ENCODE measurements at places on chromosomes 7 and 10.

DNA sequence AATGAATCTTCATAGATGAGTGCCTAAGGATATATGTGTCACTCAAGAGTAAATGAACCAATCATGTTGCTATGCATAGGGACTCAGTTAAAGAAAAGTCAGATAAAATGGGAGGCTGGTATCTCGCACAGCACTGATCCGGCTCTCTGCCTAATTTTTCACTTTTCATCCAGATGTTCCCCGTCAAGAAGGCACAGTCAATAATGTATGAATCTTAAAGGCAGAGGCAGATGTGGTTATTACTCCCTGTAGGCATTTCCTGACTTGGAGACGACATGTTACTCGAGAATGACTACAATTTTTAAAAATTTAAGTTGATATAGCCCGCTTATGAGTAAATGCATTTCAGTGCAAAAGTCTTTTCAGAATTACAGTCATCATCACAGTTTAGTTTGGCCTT lies 113.6 kb downstream of the TBXAS1 start:
- DNase-seq, result no peak

- DNase-seq, result no peak
Observed at GRCh38 chr7:3446786-3447185, 145.7 kb downstream of the SDK1 start.

DNA sequence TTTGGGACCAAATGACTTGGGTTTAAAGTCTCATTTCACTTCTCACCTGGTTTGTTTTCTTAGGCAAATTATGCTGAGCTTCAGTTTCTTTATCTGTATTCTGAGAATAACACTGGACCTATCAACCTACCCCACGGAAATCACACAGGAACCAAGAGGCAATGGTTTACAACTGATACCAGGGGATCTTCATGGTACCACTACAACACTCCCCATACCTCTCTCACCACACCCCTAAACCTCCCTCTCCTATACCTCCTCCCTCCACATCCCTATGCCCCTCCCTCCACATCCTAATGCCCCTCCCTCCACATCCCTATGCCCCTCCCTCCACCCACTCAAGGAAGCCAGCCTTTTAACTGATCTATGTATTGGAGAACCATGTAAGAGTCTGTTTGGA lies 9.9 kb downstream of the FAM204A start:
- no peak for DNase-seq

GRCh38 chr10:60522617-60523016 lies 132.9 kb upstream of the ANK3 start:
- no peak for DNase-seq

DNA sequence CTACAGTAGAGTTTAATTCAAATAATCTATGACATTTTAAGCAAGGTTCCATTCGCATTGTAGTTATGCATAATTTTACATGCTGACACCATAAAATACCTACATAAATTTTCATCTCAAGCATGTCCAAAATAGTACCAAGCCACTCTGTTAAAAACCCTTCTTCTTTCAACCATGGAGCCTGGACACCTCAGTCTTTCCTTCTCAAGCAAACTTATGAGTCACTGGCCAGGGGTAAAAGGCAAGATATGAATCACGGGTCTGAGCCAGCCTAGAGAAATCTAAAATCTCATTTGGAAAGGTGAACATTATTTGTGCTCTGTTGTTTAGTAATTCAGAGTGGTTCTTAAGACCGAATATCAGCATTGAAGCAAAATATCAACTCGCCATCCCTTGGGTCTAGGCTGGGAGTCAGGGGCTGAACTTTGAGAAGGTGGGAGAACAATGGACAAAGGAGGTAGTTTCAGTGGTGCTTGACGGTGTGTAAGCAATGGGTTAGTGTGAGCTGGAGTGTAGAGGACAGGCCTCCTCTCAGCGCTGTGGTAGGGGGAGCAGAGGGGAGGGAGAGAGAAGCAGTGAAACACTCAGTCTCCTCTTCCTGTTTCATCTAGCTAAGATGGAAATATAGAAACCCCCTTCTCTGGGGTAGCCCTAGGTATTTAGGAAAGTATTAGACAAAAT lies 19.1 kb upstream of the GPAM start:
- DNase-seq, result no peak

- DNase-seq, result no peak
Observed at GRCh38 chr10:3757250-3757637, 27.8 kb downstream of the KLF6 start.

DNA sequence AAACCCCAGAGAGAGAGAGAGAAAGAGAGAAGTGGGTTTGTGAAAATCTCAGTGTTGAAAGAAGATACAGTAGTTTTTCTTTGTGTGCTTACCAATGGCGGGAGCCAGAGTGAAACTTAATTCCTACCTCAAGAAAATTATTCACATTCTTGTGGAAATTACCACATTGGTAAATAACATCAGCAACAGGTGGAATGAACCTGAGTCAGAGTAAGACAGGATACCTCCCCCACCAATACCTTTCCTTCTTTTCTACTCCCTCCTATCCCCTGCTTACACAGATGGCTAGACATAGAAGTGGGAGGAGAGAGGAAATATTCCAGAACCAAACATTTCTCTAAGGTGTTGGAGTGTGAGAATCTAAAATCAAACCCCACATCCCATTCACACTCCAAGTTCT lies 793.9 kb downstream of the SORCS3 start:
- DNase-seq, result no peak

- DNase-seq, result no peak
Observed at GRCh38 chr10:44569193-44570091, 184.5 kb upstream of the CXCL12 start.

DNA sequence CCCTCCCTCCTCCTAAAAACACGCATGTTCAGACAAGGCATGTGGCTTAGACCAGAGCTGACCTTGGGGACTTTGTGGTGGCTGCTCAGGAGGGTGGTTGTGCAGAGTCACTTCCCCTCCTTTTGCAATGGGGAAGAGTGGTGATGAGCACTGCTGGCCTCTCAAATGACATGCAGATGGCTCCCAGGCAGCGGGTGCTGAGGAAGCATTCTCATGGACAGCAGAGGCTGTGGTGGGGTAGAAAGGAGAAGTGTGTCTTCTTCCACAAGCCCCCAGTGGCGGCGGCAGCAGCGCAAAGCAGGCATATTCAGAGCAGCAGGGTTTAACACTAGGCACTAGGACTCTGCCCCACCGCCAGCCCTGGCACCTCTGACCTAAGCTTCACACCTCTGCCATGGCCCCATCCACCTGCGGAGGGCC lies 105.9 kb upstream of the ANLN start:
- peak; percentile 28 for DNase-seq

- DNase-seq, result no peak
Observed at GRCh38 chr10:43843321-43844101, 194.8 kb upstream of the ZNF32 start.

DNA sequence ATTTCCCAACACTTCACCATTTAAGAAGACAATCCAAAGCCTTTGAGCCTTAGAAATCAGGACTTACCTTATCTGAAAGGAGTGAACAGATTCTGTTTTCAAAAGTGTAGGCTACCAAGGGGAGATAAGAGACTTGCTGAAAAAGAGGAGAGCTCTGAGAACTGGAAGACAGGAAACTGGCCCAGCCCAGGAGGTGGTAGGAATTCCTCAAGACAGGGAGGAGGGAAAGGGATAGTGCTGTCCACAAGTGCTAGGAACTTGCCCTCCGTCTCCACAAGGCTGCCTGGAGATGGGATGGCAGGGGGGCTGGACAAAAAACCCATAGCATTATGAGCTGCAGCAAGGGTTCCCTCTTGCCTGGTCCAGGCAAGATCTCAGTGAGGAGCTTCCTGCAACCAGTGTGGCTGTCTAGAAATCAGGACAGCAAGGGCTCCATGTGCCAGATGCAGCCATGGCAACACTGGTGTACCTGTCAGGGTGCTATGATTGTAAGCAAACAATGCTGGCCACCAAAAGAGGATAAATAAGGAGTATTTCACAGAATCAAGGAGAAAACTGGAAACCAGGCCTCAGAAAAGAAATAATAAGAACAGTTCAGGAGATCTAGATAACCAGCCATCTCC lies 22.7 kb upstream of the FRMD4A start:
- DNase-seq, result no peak

GRCh38 chr7:6389728-6390127 lies 58.0 kb downstream of the DAGLB start:
- DNase-seq, result no peak

DNA sequence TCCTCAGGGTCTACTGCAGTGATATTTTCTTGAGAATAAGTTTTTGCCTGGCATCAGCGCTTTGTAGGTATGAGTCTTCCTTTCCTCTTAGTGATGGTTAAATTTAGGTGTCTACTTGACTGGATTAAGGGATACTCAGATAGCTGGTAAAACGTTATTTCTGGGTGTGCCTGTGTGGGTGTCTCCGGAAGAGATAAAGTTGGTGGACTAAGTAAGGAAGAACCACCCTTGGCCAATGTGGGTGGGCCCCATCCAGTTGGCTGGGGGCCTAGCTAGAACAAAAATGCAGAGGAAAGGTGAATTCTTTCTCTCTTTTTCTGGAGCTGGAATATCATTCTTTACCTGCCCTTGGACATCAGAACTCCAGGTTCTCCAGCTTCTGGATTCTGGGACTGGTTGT lies 138.8 kb downstream of the ADCYAP1R1 start:
- DNase-seq, result no peak

DNA sequence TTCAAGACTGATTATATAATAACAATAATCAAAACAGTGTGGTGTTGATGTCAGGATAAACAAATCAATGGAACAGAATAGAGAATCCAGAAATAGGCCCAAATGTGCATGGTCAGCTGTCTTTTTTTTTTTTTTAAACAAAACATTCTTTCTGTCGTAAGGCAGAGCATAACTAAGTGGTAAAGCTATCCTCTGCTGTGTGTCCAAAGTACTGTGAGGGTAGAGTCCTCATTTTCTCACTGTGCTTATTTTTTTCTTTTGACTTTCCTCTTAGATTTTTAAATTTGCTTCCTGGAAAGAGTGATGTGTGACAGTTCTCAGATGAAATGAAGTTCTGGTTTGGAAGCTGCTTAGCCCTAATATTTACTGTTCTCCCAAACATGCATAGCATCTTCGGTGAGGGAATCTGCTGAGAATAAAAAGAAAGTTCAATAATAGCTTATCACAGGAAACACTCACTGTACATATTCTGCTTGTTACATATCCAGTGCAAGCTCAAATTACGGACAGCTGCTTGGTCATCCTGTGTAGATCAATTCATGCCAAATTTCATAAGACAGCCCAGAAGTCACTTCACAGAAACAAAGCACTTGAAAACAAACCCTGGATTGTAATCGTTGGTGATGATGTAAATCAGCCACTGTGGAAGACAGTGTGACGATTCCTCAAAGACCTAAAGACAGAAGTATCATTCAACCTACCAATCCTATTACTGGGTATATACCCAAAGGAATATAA lies 423.9 kb downstream of the NEBL start:
- no peak for DNase-seq

- DNase-seq, result no peak
Observed at GRCh38 chr7:72213081-72213480, 199.1 kb downstream of the CALN1 start.
